Dermis blood vessel endothelial cell (primary cell): ENCODE measurements at places on chromosomes 11 and 22.

- DNase-seq: no peak
These were observed 1.9 kb upstream of the THAP7 start for GRCh38 chr22:21003782-21004181.

- no peak for DNase-seq
These were observed 480 bp upstream of the SMARCB1 start for GRCh38 chr22:23786261-23786710.

- peak; percentile 44 for DNase-seq
These were observed 33.7 kb upstream of the MYRF start for GRCh38 chr11:61718621-61719302.

GRCh38 chr22:44972363-44973083 is 37.3 kb downstream of the PHF21B start:
- DNase-seq: no peak

DNA sequence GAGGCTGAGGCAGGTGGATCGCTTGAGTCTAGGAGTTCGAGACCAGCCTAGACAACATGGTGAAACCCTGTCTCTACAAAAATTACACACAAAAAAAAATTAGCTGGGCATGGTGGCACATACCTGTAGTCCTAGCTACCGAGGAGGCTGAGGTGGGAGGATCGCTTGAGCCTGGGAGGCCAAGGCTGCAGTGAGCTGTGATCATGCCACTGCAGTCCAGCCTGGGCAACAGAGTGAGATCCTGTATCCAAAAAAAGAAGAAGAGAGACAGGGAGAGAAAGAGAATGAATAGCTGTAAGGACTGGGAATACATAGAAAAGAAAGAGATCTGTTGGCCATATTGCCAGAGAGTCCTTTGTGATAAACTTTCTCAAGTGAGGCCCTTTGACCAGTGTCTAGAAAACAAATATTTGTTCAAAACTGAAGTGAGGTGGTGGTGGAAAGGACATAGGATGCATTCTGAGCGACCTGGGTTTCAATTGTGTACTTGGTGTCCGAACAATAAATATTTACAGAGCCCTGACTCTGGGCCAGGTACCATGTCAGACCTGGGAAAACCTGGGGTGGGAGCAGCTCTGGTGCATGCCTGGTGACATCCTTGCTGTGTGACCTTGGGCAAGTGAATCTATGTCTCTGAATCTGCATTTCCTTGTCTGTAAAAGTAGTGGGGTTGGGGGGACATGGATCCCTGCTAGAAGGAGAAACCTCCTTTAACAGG is 89.6 kb upstream of the CRYBB3 start:
- no peak for DNase-seq
